ENCODE measurements at places on chromosomes 1 and 21. TPM values are rescaled to one million over a fixed set of nuclear protein-coding genes. Genes with fewer than 3 reads are reported as not detected.

PIK3C2B gene
- 9.2 TPM for total RNA-seq

UBE2U gene
- total RNA-seq = 0.81 TPM

PLCH2 gene
- 3.2 TPM for total RNA-seq

HPCA gene
- 0.49 TPM for total RNA-seq

LRRC38 gene
- not detected for total RNA-seq

KTI12 gene
- 3.4 TPM for total RNA-seq

TOR1AIP1 gene
- 17.8 TPM for total RNA-seq

SH3BGRL3 gene
- total RNA-seq = 84.2 TPM

PNRC2 gene
- total RNA-seq = 36.4 TPM

JMJD4 gene
- 9.9 TPM for total RNA-seq

EXO5 gene
- total RNA-seq = 1.9 TPM

LIN28A gene
- 1.2 TPM for total RNA-seq

FCRL6 gene
- total RNA-seq = not detected

ZNF670 gene
- 0.74 TPM for total RNA-seq

TBX19 gene
- 0.51 TPM for total RNA-seq

KPRP gene
- total RNA-seq = not detected

- no peak for DNase-seq
Observed at GRCh38 chr1:97824624-97825023, 96.2 kb downstream of the DPYD start.

DNA sequence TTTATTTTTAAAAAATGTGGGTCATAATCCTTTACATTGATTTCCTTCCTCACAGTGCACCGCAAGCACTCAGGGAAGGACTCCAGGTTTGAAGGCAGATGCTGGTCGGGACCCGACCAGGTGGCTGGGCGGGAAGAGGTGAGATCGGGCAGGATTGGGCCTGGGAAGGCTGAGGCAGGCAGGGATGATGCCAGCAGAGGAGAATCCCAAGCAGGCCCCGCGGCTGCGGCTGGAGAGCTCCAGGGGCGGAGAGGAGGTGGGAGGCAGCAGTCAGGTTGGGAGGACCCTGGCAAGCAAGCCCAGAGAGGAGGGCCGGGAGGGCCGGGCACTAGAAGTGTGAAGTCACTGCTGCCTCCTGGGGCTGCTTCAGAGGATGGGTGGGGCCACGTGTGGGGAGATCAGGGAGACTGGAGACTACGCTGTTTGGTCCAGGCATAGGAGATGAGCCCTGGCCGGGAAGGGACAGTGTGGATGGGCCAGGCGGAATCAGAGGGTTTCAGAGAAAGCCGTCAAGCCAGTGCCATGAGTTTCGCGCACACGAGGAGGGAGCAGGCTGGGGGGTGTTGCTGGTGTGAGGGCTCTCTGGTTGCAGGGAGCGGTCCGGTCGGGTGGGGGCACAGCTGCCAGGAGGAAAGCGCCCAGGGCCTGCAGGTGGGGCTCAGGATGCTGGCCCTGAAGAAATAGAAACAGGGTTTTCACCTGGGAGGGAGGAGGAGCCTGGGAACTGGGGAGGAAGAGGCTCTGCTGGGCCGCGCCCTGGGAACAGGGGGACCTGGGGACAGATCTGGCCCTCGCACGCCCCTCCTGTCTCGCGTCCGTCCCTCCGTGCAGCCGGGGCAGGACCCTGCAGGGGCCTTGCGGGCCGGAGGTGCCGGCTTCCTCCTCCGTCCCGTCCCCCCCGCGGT, 888 bp upstream of the COL18A1 start:
- DNase-seq = peak; percentile 34

GRCh38 chr21:44739316-44739715, 27.9 kb upstream of the TSPEAR start:
- DNase-seq = no peak

DNA sequence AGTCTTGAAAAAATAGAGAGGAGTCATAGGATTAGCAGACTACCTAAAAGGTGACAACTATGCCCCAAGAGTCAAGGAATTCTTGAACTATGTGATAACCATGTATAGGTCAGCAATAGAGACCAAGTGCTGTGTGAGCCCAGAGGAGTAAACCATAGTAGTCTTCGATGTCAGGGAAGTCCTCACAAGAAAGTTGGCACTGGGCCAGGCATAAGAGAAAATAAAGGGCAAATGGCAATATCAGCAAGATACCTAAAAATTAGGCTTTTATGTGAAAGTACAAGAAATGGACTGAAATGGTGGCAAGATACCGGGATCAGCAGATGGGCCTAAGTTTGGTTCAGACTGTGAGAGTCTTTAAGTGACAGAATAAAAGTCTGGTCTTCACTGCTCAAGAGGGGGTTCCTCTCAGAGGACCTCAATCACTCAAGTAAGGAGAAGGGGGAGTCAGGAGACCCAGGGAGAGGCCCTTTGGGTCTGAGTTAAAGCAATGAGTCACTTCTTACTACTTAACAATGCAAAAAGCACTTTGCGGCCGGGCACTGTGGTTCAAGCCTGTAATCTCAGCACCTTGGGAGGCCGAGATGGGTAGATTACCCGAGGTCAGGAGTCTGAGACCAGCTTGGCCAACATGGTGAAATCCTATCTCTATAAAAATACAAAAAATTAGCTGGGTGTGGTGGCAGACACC, 95.0 kb downstream of the TEX35 start:
- no peak for DNase-seq

- DNase-seq = peak; percentile 40
Observed at GRCh38 chr1:31714442-31715086, 10.7 kb upstream of the COL16A1 start.

DNA sequence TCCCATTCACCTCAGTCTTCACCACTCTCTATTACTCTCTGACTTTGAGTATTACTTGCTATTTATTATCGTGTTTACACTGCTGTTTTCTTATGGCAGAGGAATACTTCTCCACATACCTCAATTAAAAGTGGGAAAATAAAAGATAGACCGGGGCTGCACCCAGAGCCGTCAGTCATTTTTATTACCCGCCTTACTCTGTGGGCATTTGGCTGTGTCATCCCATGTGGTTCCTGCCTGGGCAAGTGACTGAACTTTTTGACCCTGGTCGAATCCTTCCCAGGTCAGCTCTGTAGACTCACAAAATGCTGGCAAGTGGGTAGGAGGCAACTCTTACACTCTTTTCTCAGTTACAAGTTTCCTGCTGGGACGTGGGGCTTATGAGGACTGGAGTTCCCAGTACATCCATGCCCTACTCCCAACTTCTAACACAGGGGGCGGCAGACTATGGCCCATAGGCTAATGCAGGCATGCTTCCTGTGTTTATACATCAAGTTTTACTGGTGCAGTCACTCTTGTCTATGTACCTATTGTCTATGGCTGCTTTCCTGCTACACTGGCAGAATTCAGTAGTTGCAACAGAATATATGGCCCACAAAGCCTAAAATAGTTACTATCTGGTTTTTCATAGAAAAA, 69.5 kb upstream of the KCND3 start:
- DNase-seq = no peak

DNA sequence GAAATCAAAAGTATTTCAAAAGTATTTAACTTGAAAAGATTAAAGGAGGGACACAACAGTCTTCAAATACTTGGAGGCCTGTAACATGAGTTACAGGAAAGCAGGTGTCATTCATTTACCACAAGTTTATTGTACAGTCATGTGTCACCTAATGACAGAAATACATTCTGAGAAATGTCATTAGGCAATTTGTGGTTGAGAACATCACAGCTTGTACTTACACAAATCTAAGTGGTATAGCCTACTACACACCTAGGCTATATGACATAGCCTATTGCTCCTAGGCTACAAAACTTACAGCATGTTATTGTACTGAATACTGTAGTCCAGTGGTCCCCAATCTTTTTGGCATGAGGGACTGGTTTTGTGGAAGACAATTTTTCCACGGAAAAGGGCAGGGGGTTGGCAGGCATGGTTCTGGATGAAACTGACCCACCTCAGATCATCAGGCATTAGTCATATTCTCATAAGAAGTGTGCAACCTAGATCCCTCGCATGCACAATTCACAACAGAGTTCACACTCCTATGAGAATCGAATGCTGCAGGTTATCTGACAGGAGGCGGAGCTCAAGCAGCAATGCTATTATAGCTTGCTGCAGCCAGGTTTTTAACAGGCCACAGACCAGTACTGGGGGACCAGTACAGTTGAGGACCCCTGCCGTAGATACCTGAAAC, 25.0 kb upstream of the PHTF1 start:
- DNase-seq = no peak

GRCh38 chr1:235018161-235018560, 110.5 kb downstream of the TOMM20 start:
- DNase-seq = no peak

DNA sequence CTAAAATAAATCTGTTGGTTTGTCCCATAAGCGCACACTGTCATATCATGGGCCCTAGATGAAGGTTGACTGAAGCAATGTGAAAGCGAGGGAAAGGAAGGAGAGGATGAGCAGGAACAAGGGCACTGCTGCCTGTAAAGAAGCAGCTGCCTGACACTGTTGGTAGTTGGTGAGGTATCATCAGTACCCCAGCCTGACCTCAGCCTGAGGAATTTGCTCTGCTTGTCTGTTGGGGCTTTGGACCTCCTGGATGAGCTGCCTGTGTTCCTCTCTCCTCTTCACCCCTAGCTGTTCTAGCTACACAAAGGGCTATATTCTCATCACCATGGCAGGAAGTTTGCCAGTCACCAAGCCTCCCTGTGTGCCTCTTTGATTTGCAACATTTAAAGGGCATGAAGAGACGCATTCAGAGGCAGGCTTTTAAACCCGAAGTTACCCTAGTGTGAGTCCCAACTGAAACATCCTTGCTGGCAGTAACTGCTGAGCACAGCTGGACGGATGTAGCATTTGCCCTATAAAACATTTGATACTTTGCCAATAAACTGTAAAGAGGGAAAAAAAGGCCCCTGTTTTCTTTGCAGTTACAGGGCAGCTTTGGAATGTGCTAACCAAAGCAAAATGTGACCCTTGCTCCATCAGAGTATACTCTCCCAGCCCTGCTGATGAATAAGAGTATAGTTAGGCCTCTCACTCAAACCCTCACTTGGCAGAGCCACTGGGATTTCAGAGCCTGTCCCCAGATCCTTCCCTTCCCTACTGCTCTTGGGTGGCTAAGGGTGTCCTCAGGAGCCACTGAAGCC, 22.2 kb upstream of the SPATA6 start:
- DNase-seq = no peak

- no peak for DNase-seq
Observed at GRCh38 chr1:198678901-198679329, 40.1 kb downstream of the PTPRC start.

DNA sequence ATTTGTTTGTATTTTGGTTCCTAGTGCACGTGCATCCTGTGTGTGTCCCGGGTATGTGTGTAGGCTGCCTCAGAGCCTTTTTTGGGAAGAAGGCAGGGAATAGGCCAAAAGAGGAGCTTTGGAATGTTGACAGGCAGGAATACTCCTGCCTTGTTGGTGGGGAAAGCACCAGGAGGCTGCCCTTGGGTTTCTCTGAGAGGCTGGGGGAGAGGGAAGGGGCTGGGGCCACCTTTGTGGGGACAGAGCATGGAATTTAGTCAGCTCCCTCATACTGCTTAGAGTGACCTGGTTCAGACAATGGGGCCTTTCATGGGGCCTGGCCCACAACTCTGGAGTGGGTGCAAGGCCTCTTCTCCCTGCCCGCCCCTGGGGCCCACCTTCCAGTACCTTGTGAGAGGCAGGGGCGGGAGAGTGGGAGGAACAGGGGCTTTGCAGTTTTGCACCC, 31.3 kb downstream of the ACOT11 start:
- DNase-seq = no peak

DNA sequence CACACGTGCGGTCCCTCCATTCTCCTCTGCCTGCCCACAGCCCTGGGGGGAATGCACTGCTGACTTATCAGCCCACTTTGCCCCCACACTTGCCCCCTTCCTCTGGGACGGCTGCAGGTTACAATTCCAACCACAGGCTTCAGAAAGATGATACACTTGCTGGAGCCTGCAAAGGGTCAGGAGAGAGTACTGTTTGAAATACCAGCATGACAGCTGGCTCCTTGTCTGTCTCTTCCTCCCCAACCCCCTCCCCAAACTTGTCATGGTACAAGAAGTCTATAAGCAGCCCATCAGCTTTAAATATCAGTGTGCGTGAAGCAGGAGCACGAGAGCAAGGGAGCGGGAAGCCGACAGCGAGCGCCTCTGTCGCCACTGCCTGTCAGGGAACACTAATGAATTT, 62.4 kb downstream of the ERI3 start:
- no peak for DNase-seq

DNA sequence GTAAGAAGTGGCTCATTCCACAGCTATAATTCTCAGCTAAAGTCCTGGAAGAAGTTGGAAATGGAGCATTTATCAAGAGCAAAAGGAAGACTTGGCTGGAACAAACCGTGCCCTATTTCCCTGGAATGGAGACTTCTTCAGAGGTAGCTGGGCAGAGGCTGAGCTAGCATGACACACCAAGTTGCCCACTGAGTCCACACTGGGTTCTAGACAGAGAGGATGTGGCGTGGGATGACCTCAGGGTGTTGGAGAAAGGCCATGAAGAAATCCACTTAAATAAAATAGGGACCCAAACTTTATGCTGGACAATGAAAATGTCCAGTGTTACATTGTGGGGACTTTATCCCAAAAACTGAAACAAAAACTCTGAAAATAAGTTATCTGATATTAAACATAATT, 116.2 kb downstream of the KCNJ6 start:
- DNase-seq = no peak

- DNase-seq = no peak
Observed at GRCh38 chr1:22761101-22761500, 50.5 kb downstream of the EPHB2 start.

DNA sequence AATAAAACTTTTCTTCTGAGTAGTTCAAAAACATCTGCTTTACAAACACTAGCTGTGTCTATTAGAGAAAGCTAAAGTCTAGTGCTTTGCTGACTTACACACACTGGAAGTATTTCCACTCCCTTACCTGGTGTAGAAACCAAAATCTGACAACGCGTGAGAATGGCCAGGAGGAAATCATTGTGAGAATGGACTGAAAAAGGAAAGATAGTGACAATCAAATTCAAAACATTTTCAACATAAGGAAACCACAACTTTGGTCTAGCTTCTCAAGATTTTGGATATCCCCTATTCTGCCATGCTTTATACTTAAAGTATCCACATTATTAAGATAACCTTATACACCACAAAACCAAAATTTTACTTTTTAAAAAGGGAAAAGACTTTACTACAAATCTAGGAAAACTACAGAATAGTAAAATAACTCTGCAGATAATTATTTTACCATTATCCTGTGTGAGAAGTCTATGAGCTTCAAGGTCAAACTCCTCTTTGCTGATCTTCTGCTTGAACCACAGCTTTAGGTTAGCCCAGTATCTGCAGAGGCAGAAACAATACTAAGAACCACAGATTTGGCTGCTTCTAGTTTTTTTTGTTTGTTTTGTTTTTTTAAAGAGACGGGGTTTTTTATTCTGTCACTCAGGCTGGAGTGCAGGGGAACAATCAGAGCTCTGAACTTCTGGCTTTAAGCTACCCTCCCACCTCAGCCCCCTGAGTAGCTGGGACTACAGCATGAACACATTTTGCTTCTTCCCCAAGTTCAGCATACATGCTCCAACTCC, 6.6 kb downstream of the TADA1 start:
- DNase-seq = no peak

DNA sequence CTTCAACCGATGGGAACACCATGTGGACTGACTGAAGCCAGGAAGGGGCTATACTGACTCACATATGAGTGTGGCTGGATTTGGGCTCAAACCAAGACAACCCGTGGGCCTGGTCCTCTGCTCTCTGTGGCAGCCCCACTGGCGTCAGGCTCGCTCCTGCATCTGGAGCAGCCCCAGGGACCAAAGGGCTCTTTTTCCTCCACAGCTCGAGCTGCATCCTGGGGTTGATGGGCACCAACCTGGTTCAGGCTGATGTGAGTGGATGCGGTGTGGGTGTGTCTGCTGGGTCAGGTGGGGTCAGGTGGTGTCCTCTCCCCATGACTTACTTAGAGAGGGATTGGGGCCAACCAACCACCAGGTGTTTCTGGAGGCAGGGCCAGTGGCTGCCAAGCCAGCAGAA, 303.0 kb upstream of the AJAP1 start:
- no peak for DNase-seq

Data from pancreas (tissue), 10 donors.